ENCODE measurements at places on chromosomes 2 and 18. TPM values are rescaled to one million over a fixed set of nuclear protein-coding genes. Genes with fewer than 3 reads are reported as not detected.

Gene LBX2
- total RNA-seq = 0.80 TPM

Gene CDK5R2
- not detected for total RNA-seq

Gene CHRND
- not detected for total RNA-seq

Gene MAL
- total RNA-seq = 5.2 TPM

- no peak for DNase-seq
- H3K36me3 ChIP-seq = no peaks in the 10 kb centered on the region
- no peak overlapping the region for H3K27ac ChIP-seq
- no peak overlapping the region for H3K4me3 ChIP-seq
- no peaks in the 10 kb centered on the region for H3K4me1 ChIP-seq
These were observed 125.8 kb upstream of the MSTN start for GRCh38 chr2:190188289-190188688.

GRCh38 chr2:226634943-226635604, 164.5 kb downstream of the IRS1 start:
- no peaks in the 10 kb centered on the region for H3K4me1 ChIP-seq
- H3K27me3 ChIP-seq = no peaks in the 10 kb centered on the region
- H3K27ac ChIP-seq = no peak overlapping the region

- no peak for DNase-seq
- H3K4me1 ChIP-seq = no peaks in the 10 kb centered on the region
- no peak overlapping the region for H3K4me3 ChIP-seq
- no peaks in the 10 kb centered on the region for H3K36me3 ChIP-seq
These were observed 43.4 kb upstream of the DNAJC10 start for GRCh38 chr2:182672466-182673165.

GRCh38 chr2:6578416-6578815, 287.3 kb downstream of the CMPK2 start:
- H3K27ac ChIP-seq = no peak overlapping the region
- no peaks in the 10 kb centered on the region for H3K36me3 ChIP-seq
- no peak overlapping the region for H3K4me3 ChIP-seq
- DNase-seq = no peak
- no peaks in the 10 kb centered on the region for H3K4me1 ChIP-seq

GRCh38 chr2:234279637-234280036, 217.2 kb downstream of the ARL4C start:
- DNase-seq = no peak
- H3K27me3 ChIP-seq = no peaks in the 10 kb centered on the region
- H3K4me3 ChIP-seq = no peak overlapping the region
- H3K27ac ChIP-seq = no peak overlapping the region
- H3K36me3 ChIP-seq = no peaks in the 10 kb centered on the region

DNA sequence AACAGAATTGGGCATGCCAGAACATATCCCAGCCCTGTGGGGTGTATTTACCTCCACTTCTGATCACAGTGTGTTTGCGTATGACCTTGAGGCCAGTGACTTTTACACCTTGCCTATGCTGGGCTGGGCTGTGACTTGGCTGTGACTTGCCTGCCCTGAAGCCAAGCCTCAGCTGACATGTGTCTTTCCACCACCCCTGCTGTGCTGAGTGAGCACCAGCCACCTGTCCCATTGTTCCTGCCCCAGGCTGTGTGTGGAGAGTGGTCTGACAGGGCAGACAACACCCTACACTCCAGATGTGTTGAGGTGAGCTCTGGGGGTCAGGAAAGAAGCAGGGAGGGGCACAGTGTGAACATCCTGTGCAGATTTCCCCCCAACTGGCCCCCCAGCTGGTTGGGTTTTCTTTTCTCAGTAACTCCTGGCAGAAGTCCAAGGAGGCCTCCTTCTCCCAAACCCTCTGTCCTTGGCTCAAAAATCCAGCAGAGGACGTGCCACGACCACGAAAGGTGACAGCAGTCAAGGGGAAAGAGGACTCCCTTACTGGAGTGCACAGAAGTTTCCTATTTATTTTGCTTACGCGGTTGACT, 5.1 kb upstream of the STEAP3 start:
- no peak overlapping the region for H3K4me3 ChIP-seq
- no peak for DNase-seq
- H3K27me3 ChIP-seq = no peaks in the 10 kb centered on the region
- no peak overlapping the region for H3K27ac ChIP-seq
- no peaks in the 10 kb centered on the region for H3K4me1 ChIP-seq

DNA sequence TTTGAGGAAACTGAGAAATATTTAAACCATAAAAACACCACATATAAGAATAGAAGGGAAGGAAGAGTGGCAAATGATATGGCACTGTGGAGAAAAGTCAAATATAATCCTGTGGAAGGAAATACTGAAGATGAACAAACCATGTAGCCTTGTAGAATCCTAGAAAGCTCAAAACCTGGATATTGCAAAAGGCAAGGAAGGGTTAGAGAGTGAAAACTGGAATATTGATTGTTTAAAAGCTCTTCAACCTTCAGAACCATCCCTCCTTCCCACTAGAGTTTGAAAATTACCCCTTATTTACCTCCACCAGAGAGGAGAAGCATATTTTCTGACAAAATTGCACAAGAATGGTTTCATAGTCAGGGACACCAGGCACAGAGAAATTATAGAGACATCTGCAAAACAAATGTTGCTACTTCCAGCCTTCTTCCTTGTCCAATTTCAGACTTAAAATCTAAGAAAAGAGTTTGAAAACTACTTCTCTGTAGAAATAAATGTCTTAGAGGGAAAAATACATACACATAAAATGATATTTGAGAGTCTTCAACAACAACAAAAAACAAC, 48.0 kb downstream of the ANTXR1 start:
- peaks cover 9% of the 10 kb centered on the region for H3K4me1 ChIP-seq
- DNase-seq = no peak
- H3K36me3 ChIP-seq = no peaks in the 10 kb centered on the region
- H3K27ac ChIP-seq = no peak overlapping the region
- no peak overlapping the region for H3K4me3 ChIP-seq

DNA sequence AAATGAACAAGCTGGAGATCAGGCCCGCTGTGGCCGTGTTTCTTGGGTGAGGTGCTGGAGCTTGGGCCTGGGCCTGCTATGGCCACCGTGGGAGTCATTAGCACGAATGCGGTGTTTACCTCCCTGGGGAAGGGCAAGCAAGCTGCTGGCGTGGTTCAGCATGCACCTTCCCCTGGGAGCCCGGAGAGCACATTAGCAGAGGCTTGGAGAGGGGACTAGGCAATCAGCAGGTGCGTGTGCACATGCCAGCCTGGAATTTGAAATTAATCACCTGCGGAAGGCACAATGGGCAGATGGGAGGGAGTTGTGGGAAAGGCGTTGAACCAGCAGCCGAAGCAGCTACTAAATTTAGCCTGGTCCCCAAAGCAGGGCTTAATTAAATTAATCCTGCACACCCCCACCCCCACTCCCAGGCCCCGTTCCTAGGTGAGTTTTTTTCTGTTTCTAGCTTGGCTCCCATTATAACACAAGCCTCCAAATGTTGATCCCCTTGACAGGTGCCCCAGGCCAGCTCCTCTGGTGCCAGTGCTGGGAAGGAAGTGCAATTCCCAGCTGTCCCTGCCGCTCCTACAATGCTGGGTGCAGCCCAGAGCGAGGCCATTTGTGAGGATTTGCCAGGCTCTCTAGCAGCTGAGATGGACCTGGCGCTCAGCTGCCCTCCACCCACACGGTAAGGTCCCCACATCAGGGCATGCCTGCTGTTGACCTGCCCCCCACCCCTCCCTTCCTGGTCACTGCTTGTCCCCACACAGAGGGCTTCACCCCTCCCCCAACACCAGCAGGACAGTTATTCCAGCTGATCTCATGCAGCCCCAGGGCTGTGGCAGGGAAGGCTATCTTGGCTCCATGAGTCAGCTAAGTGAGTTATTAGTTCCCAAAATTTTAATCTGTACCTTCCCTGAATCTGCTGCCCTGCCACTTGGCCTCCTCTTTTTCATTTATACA, 115.0 kb downstream of the ZBTB7C start:
- H3K4me3 ChIP-seq = no peak overlapping the region
- H3K36me3 ChIP-seq = no peaks in the 10 kb centered on the region
- no peaks in the 10 kb centered on the region for H3K27me3 ChIP-seq

All from transverse colon (tissue), 4 donors.